ENCODE measurements at places on chromosomes 3 and 15.
A peak's percentile ranks its signal among the peaks of the same experiment; 100 is the strongest.

GRCh38 chr15:40511472-40512133, 40.8 kb downstream of the CHST14 start:
- no peak for DNase-seq
- H3K27ac ChIP-seq: no peak overlapping the region
- peaks cover 29% of the 10 kb centered on the region for H3K4me1 ChIP-seq
- no peaks in the 10 kb centered on the region for H3K36me3 ChIP-seq

GRCh38 chr3:164723396-164723795, 354.9 kb downstream of the SI start:
- H3K4me1 ChIP-seq: no peaks in the 10 kb centered on the region
- H3K4me3 ChIP-seq: no peak overlapping the region
- H3K36me3 ChIP-seq: no peaks in the 10 kb centered on the region
- H3K27me3 ChIP-seq: no peaks in the 10 kb centered on the region
- H3K27ac ChIP-seq: no peak overlapping the region

DNA sequence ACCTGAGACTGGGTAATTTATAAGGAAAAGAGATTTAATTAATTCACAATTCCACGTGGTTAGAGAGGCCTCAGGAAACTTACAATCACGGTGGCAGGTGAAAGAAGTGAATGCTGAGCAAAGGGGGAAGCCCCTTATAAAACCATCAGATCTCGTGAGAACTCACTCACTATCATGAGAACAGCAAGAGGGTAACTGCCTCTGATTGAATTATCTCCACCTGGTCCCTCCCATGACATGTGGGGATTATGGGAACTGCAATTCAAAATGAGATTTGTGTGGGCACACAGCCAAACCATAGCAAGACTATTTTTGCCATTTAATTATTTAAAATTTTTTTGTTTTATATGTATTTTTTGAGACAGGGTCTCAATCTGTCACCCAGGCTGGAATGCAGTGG, 27.0 kb upstream of the KCTD6 start:
- no peaks in the 10 kb centered on the region for H3K27me3 ChIP-seq
- H3K36me3 ChIP-seq: no peaks in the 10 kb centered on the region
- DNase-seq: no peak
- no peak overlapping the region for H3K27ac ChIP-seq

GRCh38 chr3:151329363-151329762, at the start of gene P2RY13:
TSS of gene P2RY13 (minus strand) at chr3:151329549. CDS start at chr3:151329528, 21 bp downstream.
- no peaks in the 10 kb centered on the region for H3K27me3 ChIP-seq
- no peaks in the 10 kb centered on the region for H3K36me3 ChIP-seq
- H3K27ac ChIP-seq: no peak within 1 kb of the TSS
- no peak for DNase-seq
- H3K4me1 ChIP-seq: peaks cover 12% of the 10 kb centered on the region

DNA sequence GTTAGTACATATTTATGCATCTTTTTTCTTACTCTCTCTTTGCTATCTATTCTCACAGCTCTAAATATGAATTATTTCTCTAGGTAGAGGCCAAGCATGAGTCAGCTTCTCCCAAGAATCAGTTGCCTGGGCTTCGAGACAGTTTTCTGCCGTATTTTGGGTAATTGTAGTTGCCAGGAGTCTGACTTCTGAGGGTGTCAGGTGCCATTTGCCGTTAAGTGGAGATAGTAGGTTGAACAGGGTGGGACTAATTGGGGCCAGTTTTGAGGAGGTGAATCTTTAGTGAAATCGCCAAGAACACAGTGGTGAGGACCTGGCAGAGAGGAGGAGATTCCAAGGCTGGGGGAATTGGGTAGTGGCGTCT, 7.8 kb upstream of the NRROS start:
- H3K4me3 ChIP-seq: peak overlapping the region; percentile 62
- peaks cover 12% of the 10 kb centered on the region for H3K4me1 ChIP-seq
- no peak for DNase-seq
- H3K36me3 ChIP-seq: no peaks in the 10 kb centered on the region

DNA sequence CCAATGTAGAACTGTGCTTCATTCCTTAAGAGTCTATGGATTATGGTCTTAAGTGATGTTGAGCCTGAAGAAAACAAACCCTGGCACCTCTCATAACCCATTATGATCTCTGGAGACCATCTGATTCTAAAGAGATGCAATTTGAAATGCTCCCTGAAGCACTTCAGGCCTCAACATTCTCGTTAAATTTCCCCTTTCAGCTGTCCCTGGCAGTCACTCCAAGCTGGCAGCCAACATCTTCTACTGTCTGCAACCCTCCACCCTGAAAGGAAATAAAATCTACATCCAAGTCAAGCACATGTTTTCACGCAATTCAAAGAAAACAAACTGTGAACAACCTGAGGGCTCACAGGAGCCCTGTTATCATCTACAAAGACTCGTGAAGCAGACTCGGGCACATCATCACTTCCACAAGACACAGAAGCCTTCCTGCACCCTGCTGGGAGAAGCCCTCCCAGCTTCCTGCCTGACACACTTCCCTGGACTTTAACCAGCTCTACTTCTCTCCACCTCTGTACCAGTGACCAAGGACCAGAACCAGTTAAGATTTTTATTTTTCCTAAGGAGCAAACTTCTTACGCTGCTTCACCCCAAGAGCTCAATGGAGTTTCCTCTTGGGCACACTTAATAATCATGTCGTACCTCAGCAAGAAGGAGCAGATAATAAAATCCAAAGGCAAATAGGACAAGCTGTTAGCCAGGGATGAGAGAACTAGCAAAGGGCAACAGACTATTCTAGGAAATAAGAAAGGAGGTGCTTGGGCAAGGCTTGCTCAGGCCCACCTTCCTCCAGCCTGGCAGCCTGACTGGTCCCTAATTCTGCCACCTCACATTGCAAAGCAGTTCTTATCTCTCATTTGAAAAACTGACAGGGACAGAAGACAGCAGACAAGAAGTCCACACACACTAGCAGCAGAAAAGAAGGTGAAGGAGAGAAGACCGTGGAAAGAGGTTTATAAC, 67.1 kb downstream of the MAGI1 start:
- H3K27ac ChIP-seq: no peak overlapping the region
- no peak for DNase-seq
- no peaks in the 10 kb centered on the region for H3K27me3 ChIP-seq
- no peaks in the 10 kb centered on the region for H3K4me1 ChIP-seq
- H3K36me3 ChIP-seq: no peaks in the 10 kb centered on the region

GRCh38 chr3:17183951-17184550, 299.3 kb downstream of the PLCL2 start:
- peaks cover 5% of the 10 kb centered on the region for H3K4me1 ChIP-seq
- DNase-seq: peak; percentile 36
- no peaks in the 10 kb centered on the region for H3K36me3 ChIP-seq
- H3K27me3 ChIP-seq: no peaks in the 10 kb centered on the region
- H3K27ac ChIP-seq: no peak overlapping the region

- H3K4me3 ChIP-seq: no peak overlapping the region
- H3K36me3 ChIP-seq: no peaks in the 10 kb centered on the region
- no peak overlapping the region for H3K27ac ChIP-seq
- no peak for DNase-seq
- peaks cover 7% of the 10 kb centered on the region for H3K4me1 ChIP-seq
Measured at GRCh38 chr15:33116198-33116597, 78.3 kb downstream of the FMN1 start.

DNA sequence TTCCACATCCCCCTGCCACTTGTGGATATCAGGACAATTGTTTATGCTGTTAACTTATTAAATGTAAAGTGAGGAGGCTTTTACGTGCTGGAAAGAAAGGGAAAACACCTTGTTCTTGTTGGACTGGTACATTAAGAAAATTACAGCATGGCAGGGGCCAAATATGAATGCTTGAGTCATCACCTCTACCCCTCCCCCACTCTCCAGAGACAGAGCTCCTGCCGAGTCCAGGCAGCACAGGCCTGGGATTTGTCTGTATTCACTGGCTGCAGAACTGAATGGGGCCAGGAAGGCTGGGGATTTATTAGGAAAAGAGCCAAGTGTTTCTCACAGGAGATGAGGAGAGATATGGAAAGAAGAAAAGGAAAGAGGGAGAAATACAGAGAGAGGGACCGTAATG, 308.9 kb downstream of the EPHB1 start:
- no peak overlapping the region for H3K27ac ChIP-seq
- no peaks in the 10 kb centered on the region for H3K27me3 ChIP-seq
- DNase-seq: no peak
- H3K4me1 ChIP-seq: no peaks in the 10 kb centered on the region
- H3K36me3 ChIP-seq: no peaks in the 10 kb centered on the region

GRCh38 chr3:14625443-14625842, 26.1 kb upstream of the CCDC174 start:
- DNase-seq: no peak
- H3K4me1 ChIP-seq: no peaks in the 10 kb centered on the region
- H3K4me3 ChIP-seq: no peak overlapping the region

DNA sequence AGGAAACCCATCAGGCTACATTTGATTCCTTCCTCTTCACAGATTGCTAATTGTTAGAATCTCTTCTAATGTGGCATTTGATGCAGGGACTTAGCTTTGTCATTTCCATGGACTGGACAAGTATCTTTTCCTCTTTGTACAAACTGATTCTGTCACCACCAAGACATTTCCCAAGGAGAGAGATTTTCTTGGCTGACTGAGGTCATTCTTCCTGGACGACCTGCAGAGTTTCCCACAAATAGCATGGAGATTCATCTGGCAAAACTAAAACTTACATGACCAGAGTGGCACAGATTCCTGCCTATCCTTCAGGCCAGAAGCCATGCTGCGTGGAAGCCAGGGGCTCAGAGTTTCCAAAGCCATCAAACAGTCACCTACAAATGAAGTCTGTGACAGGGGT, 269.2 kb upstream of the LRTM1 start:
- H3K4me1 ChIP-seq: peaks cover 3% of the 10 kb centered on the region
- H3K27me3 ChIP-seq: no peaks in the 10 kb centered on the region
- no peak overlapping the region for H3K27ac ChIP-seq
- DNase-seq: no peak

GRCh38 chr15:60264566-60264965, 133.2 kb downstream of the ANXA2 start:
- no peaks in the 10 kb centered on the region for H3K36me3 ChIP-seq
- no peak overlapping the region for H3K27ac ChIP-seq
- peaks cover 30% of the 10 kb centered on the region for H3K27me3 ChIP-seq
- no peak for DNase-seq

GRCh38 chr3:100073714-100074307, 40.5 kb downstream of the FILIP1L start:
- DNase-seq: no peak
- no peak overlapping the region for H3K27ac ChIP-seq
- H3K4me3 ChIP-seq: no peak overlapping the region

DNA sequence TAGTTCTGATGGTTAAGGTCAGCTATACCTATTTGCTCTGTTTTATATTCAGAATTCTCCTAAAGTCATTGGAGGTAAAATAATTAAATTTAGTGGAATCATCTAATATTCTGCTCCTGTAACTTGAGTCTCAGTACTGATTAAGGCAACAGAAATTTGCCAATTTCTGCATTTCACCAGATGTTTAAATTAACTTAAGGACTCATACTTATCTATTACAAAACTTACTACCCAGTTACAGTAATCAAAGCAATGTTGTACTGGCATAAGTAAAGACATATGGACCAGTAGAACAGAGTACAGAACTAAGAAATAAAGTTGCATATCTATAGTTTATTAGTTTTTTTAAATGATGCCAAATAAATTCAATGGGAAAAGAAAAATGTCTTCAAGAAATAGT, 1043.8 kb downstream of the OTOL1 start:
- no peak for DNase-seq

- no peak overlapping the region for H3K4me3 ChIP-seq
- no peak overlapping the region for H3K27ac ChIP-seq
- H3K4me1 ChIP-seq: no peaks in the 10 kb centered on the region
- no peaks in the 10 kb centered on the region for H3K27me3 ChIP-seq
- H3K36me3 ChIP-seq: no peaks in the 10 kb centered on the region
- DNase-seq: no peak
Measured at GRCh38 chr3:16929311-16929710, 44.6 kb downstream of the PLCL2 start.

DNA sequence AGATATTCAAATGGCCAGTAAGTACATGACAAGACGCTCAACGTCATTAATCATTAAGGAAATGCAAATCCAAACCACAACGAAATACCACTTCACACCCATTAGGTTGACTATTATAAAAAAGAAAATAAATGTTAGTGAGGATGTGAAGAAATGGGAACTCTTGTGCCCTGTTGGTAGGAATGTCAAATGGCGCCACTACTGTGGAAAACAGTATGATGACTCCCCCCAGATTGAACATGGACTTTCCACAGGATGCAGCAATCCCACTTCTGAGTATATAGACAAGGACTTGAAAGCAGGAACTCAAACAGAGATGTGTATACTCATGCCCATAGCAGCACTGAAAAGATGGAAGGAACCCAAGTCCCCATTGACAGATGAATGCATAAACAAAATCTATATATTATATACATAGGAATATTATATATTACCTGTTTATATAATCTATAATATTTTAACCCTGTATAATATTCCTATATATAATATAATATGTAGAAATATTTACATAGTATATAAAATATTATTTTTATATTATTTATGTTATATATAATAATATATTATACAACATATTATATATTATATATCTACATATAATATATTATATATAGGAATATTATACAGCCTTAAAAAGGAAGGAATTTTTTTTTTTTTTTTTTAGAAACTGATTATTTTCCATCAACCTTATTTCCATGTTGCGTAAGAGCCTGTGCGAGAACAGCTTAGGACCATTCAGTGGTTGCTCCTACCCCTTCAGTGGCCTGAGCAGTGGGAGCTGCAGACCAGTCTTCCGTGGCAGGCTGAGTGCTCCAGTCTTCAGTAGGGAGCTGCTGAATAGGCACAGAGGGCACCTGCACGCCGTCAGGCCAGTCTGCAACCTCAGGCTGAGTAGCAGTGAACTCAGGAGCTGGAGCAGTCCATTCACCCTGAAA, 17.6 kb upstream of the PIGZ start:
- no peak for DNase-seq
- H3K4me1 ChIP-seq: no peaks in the 10 kb centered on the region
- no peak overlapping the region for H3K27ac ChIP-seq
- H3K27me3 ChIP-seq: peaks cover 8% of the 10 kb centered on the region
- no peak overlapping the region for H3K4me3 ChIP-seq

DNA sequence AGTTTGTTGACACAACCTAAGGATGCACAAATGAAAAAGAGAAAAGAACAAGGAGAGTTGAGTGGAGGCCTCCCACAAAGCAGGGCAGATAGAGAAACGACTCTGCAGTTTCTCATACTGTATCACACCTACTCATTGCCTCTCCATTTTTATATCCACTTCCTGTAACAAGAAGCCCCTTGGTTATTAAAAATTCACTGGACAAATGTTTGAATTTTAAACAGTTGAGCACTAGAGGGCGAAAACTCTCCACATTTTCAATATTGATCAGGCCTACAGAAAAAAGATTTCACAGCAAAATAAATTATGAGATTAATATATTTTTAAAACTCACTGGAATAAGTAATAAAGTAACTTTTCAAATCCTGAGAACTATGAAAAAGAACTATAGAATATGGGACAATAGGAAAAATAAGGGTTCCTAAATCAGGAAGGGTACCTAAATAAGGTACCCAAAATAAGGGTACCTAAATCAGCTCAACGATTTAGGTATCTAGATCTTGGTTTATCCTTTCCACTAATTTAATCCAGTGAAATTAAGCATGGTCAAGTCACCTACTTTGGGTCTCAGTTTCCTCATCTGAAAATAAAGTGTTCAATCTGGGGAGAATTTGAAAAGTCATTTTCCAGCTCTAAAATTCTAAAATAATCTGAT, 47.0 kb upstream of the PPIB start:
- DNase-seq: no peak
- no peaks in the 10 kb centered on the region for H3K27me3 ChIP-seq
- H3K4me1 ChIP-seq: no peaks in the 10 kb centered on the region

- no peaks in the 10 kb centered on the region for H3K36me3 ChIP-seq
- H3K27me3 ChIP-seq: no peaks in the 10 kb centered on the region
- H3K27ac ChIP-seq: no peak overlapping the region
- H3K4me3 ChIP-seq: no peak overlapping the region
Measured at GRCh38 chr3:125398952-125399351, 23.8 kb upstream of the ZNF148 start.
